Heart right ventricle (tissue), 16 donors: ENCODE measurements at places on chromosomes 6 and 20. TPM values are rescaled to one million over a fixed set of nuclear protein-coding genes. Genes with fewer than 3 reads are reported as not detected.
A peak's percentile ranks its signal among the peaks of the same experiment; 100 is the strongest.

DNA sequence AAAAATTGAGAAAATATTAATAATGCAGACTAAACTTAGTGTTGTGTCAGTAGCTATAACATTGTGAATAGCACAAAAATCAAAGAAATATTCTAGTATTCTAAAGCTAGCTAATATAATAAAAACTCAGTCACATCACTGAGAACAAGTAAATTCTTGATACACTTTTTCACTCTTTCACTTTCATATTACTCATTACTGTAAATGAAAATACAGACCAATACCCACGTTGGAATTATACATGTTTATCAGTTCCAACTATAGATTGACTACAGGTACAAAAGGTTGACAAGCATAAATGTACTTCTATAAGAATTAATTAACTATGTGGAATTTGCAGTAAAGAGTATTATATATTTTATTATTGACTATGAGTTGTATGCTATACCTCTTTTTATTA, 1043.4 kb upstream of the FLRT3 start:
- H3K27me3 ChIP-seq: no peaks in the 10 kb centered on the region
- DNase-seq: no peak
- H3K4me1 ChIP-seq: no peaks in the 10 kb centered on the region
- no peaks in the 10 kb centered on the region for H3K36me3 ChIP-seq
- no peak overlapping the region for H3K27ac ChIP-seq

DNA sequence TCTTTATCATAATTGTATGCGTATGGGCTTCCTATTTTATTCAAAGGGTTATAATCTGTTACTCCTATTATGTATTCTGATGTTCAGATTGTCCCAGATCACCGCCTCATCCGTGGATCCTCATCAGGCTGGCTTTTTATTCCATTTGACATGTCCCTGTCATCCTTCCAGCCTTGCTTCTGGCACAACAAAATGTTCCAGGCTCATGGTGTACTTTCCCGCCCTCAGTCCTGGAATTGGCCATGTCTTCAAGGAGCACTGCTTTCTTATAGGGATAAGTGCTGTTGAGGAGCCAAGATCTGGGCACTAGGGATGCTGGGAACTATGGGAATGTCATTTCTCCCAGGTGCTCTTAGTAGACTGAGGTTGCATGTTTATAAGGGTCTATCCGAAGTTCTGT, 207.8 kb downstream of the JARID2 start:
- no peaks in the 10 kb centered on the region for H3K27me3 ChIP-seq
- peaks cover 68% of the 10 kb centered on the region for H3K4me1 ChIP-seq
- H3K36me3 ChIP-seq: peaks cover 33% of the 10 kb centered on the region
- no peak for DNase-seq

Gene MYT1
- total RNA-seq: 0.08 TPM

- H3K27me3 ChIP-seq: no peaks in the 10 kb centered on the region
- H3K36me3 ChIP-seq: no peaks in the 10 kb centered on the region
Observed at GRCh38 chr6:48184648-48185047, 73.7 kb upstream of the PTCHD4 start.

- H3K27me3 ChIP-seq: peaks cover 5% of the 10 kb centered on the region
- no peak for DNase-seq
- H3K27ac ChIP-seq: peak within 1 kb of the TSS; percentile 98
- no peaks in the 10 kb centered on the region for H3K36me3 ChIP-seq
- peak within 1 kb of the TSS; percentile 90 for H3K4me3 ChIP-seq
Observed at GRCh38 chr6:149317644-149318571, at the start of gene TAB2. Gene TAB2 (plus strand): TSS chr6:149317712. CDS start chr6:149369998, 52,286 bp downstream.

Gene GTSF1L
- not detected for total RNA-seq

DNA sequence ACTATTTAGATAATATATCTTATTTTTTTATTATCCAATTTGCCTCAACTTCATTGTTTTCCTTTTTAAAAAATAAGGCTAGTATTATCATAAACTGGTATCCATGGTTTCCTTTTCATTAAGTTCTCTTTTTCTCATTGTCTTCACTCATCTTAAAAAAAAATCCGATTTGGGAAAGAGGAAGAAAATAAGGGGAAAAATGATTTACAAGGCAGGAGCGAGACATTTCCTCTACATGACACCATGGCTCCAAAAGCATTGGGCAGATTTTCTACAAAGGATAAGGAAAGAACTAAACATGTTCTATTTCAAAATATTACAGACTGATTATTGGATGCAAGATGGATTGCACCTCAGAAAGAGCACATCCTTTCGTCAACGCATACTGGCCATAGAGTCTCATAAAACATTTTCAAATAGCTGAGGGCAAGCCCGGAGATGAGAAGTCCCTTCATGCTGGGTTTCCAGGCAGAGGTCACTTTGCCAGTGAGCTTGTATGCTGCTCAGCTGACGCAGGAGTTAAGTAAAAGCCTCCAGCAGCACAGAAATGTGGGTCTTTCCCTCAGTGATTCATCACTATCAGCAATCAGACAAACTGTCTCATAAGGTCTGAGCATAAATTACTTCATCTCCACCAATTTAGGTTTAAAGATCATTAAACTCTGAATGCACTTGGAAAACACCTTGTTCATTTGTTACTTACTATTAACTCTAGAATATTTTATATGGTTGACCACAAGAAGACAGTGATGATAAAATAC, 129.0 kb upstream of the TNFAIP3 start:
- H3K36me3 ChIP-seq: no peaks in the 10 kb centered on the region
- peak overlapping the region; percentile 39 for H3K27ac ChIP-seq
- no peak for DNase-seq
- H3K4me3 ChIP-seq: no peak overlapping the region
- peaks cover 12% of the 10 kb centered on the region for H3K4me1 ChIP-seq

Gene CGAS
- 1.0 TPM for total RNA-seq

- H3K27me3 ChIP-seq: no peaks in the 10 kb centered on the region
- peaks cover 5% of the 10 kb centered on the region for H3K4me1 ChIP-seq
- H3K4me3 ChIP-seq: no peak overlapping the region
- H3K27ac ChIP-seq: no peak overlapping the region
- H3K36me3 ChIP-seq: no peaks in the 10 kb centered on the region
Observed at GRCh38 chr6:137746264-137746663, 120.8 kb upstream of the TNFAIP3 start.

Gene HCRTR2
- total RNA-seq: not detected

GRCh38 chr6:64230530-64230929, 594.9 kb downstream of the PHF3 start:
- H3K36me3 ChIP-seq: no peaks in the 10 kb centered on the region
- no peaks in the 10 kb centered on the region for H3K4me1 ChIP-seq
- no peak overlapping the region for H3K27ac ChIP-seq
- no peak overlapping the region for H3K4me3 ChIP-seq

GRCh38 chr6:4581468-4582385, 194.5 kb upstream of the CDYL start:
- DNase-seq: no peak
- no peak overlapping the region for H3K27ac ChIP-seq
- peaks cover 15% of the 10 kb centered on the region for H3K4me1 ChIP-seq
- H3K4me3 ChIP-seq: no peak overlapping the region
- H3K27me3 ChIP-seq: no peaks in the 10 kb centered on the region
- H3K36me3 ChIP-seq: no peaks in the 10 kb centered on the region

DNA sequence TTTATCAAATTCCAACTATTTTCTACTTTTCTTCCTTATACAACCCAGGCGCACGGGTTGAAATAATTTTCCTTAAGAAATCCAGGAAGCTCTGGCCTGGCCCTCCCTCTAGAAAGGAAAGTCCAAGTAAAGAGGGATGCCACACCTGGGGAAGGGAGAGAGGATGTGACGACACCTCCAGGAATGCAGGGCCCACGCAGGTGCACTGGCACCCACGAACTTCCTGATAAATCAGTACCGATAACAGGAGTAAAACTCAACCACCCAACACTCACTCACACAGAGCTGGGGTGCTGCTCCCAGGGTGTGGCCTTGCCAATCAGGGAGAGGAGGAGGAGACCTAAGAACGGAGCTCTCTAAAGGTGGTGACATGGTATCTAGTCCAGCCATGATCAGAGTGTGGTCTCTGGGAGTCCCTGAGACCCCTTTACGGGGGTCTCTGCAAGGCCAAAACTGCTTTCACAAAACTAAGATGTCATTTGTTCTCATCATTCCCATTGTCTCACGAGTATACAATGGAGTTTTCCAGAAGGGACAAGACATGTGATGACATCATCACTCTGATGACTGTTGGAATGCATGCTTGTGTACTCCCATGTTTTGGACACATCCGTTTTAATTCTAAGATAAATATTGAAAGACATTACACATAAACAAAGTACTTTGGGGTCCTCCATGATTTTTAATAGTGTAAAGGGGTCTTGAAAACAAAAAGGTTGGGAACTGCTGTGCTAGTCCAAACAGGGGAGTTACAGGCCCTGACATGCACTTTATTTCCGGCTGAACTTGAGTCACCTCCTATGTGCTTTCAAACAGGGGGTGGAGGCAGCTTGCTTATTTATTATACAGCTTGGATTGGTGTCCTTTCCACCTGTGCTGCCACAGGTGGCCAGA, 2.2 kb upstream of the PARD6B start:
- no peak overlapping the region for H3K4me3 ChIP-seq
- H3K36me3 ChIP-seq: no peaks in the 10 kb centered on the region
- no peak overlapping the region for H3K27ac ChIP-seq
- DNase-seq: no peak

Gene GGTLC1
- total RNA-seq: not detected

- no peak overlapping the region for H3K27ac ChIP-seq
- no peaks in the 10 kb centered on the region for H3K27me3 ChIP-seq
- H3K4me3 ChIP-seq: no peak overlapping the region
- H3K36me3 ChIP-seq: no peaks in the 10 kb centered on the region
- DNase-seq: peak; percentile 75
Observed at GRCh38 chr6:3795836-3796718, 44.6 kb upstream of the PXDC1 start.

Gene GLP1R
- total RNA-seq: 5.5 TPM

GRCh38 chr6:157220485-157220884, 102.8 kb downstream of the TMEM242 start:
- H3K27me3 ChIP-seq: no peaks in the 10 kb centered on the region
- peak overlapping the region; percentile 55 for H3K4me3 ChIP-seq
- no peak overlapping the region for H3K27ac ChIP-seq
- H3K4me1 ChIP-seq: no peaks in the 10 kb centered on the region
- no peaks in the 10 kb centered on the region for H3K36me3 ChIP-seq

Gene EFCAB8
- total RNA-seq: 0.58 TPM

- no peaks in the 10 kb centered on the region for H3K27me3 ChIP-seq
- H3K27ac ChIP-seq: peak overlapping the region; percentile 66
- no peaks in the 10 kb centered on the region for H3K36me3 ChIP-seq
- peak; percentile 83 for DNase-seq
Observed at GRCh38 chr6:158654498-158654897, 4.6 kb downstream of the SYTL3 start.

- no peaks in the 10 kb centered on the region for H3K4me1 ChIP-seq
- H3K27me3 ChIP-seq: peaks cover 14% of the 10 kb centered on the region
- H3K36me3 ChIP-seq: no peaks in the 10 kb centered on the region
- no peak overlapping the region for H3K4me3 ChIP-seq
- DNase-seq: no peak
Observed at GRCh38 chr6:1055015-1055921, 256.6 kb upstream of the FOXQ1 start.

DNA sequence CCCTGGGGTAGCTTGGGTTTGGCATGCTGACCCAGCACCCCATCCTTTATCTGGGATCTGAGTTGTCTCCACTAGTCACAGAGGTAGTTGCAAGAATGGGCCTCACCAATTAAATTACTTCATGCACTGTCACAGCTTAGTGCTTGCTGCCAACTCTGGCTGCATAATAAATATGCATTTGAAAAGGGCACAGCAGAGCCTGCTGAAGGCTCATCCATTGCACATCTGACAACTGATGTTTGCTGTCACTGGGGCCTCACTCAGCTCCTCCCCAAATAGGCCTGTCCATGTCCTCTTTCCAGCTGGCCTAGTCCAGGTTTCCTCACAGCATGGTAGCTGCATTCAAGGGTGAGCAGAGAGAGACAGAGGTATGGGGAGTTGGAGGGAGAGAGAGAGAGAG, 13.3 kb upstream of the NXT1 start:
- no peaks in the 10 kb centered on the region for H3K27me3 ChIP-seq
- no peak overlapping the region for H3K27ac ChIP-seq
- no peak for DNase-seq
- H3K4me3 ChIP-seq: no peak overlapping the region
- H3K36me3 ChIP-seq: no peaks in the 10 kb centered on the region

DNA sequence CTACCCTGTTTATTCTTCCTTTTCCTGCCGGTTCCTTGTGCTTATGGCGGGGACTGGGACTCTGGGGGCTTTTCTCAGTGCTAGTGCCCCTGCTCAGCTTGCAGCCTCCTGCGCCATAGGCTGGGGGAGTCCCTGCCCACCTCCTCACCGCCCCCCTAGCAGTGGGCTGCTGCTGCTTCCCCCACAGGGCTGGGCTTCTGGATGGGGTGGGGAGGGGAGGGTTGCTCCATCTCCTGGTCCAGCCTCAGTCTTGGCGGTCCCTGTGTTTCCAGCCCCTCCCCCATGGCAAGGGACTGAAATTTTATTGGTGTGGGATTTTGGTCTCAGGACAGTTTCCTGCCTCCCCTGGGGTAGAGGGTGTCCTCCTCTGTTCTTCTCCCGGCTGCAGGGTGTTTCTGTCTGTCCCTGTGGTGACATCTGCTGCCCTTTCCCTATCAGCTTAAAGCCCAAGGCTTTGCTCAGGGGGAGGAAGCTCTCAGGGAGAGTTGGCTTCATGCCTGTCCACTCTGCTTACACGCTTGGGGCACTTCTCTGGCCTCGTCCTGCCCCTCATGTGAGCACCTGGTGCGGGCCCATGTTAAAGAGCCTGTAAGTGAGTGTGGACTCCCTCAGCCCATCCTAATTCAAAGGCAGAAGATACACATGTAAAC, 100.6 kb downstream of the HIVEP1 start:
- H3K4me1 ChIP-seq: no peaks in the 10 kb centered on the region
- DNase-seq: no peak
- H3K27me3 ChIP-seq: no peaks in the 10 kb centered on the region
- no peak overlapping the region for H3K4me3 ChIP-seq
- H3K27ac ChIP-seq: no peak overlapping the region
